ENCODE measurements at places on chromosomes 1 and 21. TPM values are rescaled to one million over a fixed set of nuclear protein-coding genes. Genes with fewer than 3 reads are reported as not detected.

GRCh38 chr21:43276811-43277210, 108.0 kb downstream of the CRYAA start:
- no peak for DNase-seq

DNA sequence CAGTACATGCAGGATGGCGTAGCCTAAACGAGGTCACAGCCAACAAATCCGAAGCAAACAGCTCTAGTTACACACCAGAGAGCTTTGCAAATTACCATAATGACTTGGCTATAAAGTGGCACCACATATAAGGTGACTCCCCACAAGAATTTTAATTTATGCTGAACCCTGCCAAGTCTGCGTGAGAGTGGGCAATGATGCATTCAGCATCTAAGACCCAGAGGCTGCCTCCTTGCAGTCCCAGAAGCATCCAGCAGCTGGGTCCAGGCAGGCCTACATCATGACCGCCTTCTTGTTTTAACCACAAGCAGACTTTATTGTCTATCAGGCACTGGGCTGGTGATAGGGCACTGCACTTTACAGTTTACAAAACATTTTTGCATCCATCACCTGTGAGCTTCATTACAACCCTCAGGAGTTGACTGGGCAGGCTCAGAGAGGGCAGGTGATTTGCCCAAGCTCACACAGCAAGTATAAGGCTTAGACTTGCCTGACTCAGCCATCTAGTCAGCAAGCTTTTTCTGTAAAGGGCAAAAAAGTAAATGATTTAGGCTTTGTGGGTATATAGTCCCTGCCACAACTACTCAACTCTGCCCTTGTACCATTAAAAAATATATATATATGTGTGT, 134.6 kb downstream of the GLIS1 start:
- DNase-seq = no peak

DNA sequence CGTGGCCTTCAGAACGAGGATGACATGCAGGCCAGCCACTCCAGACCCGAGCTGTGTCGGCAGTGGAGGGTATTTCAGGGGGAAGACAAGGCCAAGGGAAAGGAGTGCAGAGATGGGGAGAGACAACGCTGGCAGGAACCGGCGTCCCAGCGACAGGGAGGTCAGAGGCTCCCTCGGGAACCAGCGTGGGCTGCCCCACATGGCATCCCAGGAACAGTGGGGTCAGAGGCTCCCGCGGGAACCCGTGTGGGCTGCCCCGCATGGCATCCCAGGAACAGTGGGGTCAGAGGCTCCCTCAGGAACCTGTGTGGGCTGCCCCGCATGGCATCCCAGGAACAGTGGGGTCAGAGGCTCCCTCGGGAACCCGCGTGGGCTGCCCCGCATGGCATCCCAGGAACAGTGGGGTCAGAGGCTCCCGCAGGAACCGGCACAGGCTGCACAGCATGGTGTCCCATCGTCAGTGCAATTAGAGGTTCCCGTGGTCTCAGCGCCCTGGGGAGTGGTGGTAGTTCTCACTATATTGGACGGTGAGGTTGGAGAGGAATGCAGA, 43.0 kb downstream of the SLC19A1 start:
- no peak for DNase-seq

The C1orf185 gene
- total RNA-seq = not detected

The TAS1R1 gene
- under 0.01 TPM for total RNA-seq

DNA sequence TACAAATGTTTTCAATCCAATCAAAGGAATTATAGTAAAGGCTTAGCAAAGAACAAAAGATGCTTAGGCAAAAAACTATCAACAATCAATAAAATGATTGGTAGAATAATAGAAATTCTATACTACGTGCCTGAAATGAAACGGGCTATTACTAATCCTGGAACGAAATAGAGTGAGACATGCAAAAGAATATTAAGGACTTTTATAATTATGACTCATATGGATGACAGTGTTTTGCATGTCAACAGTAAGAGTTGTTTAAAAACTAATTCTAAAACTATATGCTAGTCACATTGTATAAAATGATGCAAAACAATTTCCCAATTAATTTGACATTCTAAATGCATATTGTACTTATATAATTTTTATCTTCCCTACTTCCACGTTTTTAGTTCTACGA, 35.6 kb downstream of the LRRIQ3 start:
- DNase-seq = no peak

The MYCL gene
- not detected for total RNA-seq

DNA sequence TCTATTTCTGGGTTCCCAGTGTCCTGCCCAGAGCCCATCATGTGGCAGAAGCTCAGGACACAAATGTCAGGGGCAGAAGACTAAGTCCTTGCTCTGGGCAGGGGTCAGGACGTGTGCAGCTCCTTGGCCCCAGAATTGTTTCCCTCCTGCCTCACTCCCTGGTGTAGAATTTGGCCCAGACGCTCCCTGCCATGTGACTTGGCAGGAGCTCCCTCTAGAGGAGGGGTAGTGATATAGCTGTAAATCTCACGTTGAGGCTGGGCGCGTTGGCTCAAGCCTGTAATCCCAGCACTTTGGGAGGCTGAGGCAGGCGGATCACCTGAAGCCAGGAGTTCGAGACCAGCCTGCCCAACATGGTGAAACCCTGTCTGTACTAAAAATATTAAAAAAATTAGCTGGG, 91.2 kb downstream of the UBIAD1 start:
- no peak for DNase-seq

The SLC26A9 gene
- total RNA-seq = not detected

- no peak for DNase-seq
Measured at GRCh38 chr1:170146720-170147263, 1.0 kb downstream of the NTMT2 start.

The BRDT gene
- total RNA-seq = 0.97 TPM

The PROK1 gene
- total RNA-seq = not detected

- DNase-seq = peak; percentile 47
Measured at GRCh38 chr1:107965110-107965991, at the start of gene VAV3. Gene VAV3 (minus strand): TSS chr1:107965180. CDS start chr1:107964869, 311 bp downstream.

The CORT gene
- total RNA-seq = not detected

DNA sequence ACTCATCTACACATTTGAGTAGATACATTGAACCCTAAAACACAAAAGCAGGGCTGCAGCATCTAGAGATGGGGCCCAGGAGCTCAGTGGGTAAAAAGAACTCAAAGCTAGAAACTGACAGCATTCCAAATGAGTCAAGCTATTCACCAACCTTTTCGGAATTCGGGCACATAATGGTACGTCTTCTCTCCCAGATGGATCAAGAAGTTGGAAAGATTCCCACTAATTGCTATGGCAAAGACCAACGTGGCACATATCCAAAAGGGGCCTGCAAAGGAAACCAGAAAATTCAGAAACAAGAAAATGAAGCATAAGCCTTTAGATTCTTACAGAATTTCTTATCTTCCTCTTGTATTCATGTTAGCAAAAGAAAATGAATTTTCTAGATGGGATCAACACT, 18.4 kb downstream of the YIPF1 start:
- no peak for DNase-seq

The VHLL gene
- 0.32 TPM for total RNA-seq

DNA sequence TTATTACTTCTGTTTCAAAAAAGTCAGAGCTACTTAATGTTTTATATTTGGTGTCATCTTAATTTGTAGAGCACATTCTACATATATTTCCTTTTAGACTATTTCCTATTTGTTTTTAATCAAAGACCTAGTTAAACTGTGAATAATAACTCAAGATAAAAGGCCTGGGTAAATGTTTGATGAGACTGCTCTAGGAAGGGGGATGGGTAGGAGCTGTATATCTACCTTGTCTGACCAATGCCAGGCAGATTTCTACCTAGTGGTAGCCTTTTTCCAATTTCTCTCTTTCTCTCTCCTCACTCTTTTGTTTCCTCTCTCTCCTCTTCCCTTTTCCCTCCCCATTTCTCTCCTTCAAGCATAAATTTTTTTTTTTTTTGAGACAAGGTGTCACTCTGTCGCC, 31.9 kb upstream of the IVNS1ABP start:
- DNase-seq = no peak

The ZNF683 gene
- total RNA-seq = not detected

The TENT5C gene
- total RNA-seq = 6.1 TPM

DNA sequence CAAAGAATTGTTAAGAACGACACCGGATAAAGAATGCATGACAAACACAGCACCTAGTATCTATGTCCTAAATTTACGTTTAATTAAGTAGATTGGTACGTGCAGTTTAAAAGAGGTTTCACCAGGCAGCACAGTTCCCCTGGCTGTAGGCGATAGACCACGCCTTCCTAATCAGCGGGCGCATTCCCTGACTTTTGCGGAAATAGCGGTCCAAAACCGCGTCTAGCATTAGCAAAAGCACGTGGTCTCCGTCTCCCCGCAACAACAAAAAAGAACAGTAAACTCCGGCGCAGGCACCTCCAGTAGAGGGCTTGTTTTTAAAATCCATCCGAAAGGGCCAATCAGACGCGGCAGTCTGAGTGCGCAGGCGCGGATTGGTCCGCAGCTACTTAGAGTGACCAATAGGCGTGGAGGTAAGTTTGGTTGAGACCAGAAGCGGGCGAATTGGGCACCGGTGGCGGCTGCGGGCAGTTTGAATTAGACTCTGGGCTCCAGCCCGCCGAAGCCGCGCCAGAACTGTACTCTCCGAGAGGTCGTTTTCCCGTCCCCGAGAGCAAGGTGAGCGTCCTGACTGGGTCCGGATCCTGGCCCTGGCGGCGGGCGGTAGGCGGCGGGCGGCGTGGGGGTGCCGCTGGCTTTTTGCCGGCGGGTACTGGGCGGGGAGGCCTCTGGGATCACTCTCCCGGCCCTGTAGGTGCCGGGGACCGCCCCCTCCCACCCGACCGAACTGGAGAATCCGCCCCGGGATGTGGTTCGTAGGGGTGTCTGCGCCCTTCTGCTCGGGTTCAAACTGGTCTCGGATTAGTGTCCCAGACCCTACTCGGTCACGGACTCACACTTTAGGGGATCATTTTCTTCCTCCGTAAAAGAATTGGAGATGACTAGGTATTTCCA, at the start of gene CENPF:
Gene CENPF (plus strand): TSS at position 432 of the 894 bp plus-strand sequence. CDS start 10,560 bp downstream, outside the sequence.
- DNase-seq = peak; percentile 99

DNA sequence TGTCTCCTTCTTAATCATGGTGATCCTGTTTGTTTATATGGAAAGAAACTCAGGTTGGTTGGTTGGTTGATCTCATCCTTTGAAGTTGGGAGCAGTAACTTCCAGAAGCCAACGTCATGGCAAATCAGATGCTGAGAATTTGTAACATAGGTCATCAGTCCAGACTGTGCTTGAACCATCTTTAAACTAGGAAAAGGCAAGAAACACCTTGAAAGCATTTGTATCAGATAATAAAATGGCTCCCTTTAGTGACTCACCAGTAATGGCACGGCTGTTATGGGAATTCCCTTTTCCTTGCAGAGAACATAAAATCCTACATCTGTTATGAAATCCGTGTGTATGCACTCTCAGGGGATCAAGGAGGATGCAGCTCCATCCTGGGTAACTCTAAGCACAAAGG, 58.1 kb downstream of the SERBP1 start:
- peak; percentile 60 for DNase-seq

The SELL gene
- total RNA-seq = not detected

DNA sequence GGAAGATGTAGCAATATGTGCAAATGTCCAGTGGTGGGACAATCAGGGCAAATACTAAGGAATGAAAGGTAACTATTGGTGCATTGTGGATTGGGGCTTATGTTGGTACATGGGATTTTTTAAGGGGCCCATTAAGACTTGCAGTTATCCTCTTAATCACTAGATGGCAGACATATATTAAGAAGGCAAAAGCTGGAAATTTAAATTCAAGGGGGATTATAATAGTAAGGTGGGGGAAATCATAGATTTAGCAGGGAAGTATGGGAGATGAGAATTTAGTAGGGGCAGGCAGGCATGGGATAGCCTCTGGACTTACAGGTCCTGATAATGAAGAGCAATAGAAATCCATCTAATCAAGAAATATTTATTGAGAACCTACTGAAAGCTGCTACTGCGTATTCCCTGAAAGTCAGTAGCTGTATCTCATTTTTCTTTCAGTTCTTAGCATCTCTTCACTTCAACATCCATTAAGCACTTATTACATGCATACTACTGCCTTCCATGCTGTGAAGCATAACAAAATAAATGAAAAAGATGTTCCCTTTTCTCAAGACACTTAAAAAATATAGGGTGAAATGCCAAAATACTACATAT, 251.8 kb downstream of the CRB1 start:
- peak; percentile 8 for DNase-seq

GRCh38 chr1:223001653-223002634, 141.1 kb downstream of the TLR5 start:
- DNase-seq = no peak

The STK40 gene
- 24.6 TPM for total RNA-seq

DNA sequence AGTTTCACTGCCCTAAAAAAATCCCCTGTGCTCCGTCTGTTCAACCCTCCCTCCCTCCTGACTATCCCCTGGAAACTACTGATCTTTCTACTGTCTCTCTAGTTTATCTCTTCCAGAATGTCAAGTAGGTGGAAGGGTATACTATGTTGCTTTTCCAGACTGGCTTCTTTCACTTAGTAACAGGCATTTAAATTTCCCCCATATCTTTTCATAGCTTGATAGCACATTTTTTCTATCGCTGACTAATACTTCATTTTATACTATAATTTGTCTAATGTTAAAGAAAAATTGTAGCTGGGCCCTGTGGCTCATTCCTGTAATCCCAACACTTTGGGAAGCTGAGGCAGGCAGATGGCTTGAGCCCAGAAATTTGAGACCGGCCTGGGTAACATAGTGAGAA, 142.8 kb downstream of the DSCAM start:
- no peak for DNase-seq

- DNase-seq = no peak
Measured at GRCh38 chr1:101238031-101238628, 1.3 kb downstream of the S1PR1 start.

The ZBTB40 gene
- total RNA-seq = 15.5 TPM
